ENCODE measurements at places on chromosomes 16 and 17.

DNA sequence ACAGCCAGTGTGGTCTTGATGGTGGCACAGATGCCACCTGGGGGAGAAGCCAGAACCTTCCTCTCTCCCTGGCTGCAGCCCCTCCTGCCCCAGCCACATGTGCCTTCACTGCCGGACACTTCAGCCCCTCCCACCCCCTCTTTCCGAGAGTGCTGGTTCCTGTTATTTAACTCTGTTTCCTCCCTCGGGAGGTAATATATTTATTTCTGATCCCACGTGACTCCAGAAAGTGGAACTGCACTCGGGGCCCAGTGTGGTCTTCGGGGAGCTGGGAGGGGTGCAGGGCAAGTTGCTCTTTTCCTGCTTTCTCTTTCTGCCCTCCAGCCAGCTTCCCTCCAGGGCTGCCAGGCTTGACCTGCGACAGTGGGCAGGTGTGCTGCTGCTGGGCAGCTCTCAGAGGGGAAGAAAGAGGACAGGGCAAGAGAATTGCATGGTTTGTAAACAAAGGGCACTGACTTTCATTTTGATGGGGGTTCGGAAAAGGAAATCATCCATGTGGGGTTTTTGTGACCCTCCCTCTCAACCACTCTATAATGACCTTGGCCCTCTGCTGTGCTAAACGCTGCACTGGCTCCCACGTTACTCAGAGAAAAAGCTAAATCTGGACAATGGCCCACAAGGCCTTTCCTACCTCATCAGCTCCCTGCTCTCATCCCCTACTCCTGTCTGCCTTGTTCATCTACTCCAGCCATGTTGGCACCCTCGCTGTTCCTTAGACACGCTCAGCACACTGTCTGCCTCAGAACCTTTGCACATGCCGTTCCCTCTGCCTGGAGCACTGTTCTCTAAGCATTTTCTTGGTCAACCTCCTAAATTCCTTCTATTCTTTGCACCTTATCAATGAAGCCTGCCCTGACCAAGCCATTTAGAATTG lies 8.2 kb upstream of the CIITA start:
- DNase-seq: no peak

- DNase-seq: no peak
Measured at GRCh38 chr16:50616386-50616785, 64.7 kb downstream of the SNX20 start.

GRCh38 chr16:67082891-67083290 lies 26.9 kb upstream of the PHAF1 start:
- no peak for DNase-seq

- peak; percentile 28 for DNase-seq
Measured at GRCh38 chr17:28384281-28385036, 13.0 kb downstream of the SARM1 start.

DNA sequence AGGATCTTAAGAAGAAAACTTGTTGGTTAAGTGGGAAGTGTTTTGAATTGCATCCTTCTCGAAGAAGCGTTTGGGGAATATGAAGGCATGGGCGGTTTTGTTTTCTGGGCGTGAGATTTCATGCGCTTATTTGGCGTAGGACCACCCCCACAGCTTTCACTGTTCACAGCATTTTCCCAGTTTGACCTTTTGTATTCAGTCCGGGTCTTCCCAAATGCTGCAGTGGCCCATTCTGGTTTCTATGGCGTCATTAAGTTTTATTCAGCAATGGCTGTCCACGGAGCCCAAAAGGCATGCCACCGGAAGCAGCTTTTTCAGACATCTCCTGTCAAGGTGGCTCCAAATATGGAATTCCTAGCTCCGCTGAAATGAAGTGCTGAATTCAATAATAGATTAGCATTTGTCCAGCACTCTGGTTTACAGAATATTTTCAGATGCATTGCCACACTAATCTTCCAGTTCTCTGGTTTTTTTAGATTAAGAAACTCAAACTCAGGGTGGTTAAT lies 90.6 kb upstream of the FBXO47 start:
- no peak for DNase-seq

GRCh38 chr17:7684851-7685532 lies 2.3 kb downstream of the TP53 start:
- DNase-seq: no peak

All from activated CD4-positive, CD25-positive, alpha-beta regulatory T cell (primary cell).